NCI-H1105 treated with DMSO at 0.1 percent for 48 hours (cell line): ENCODE measurements at places on chromosomes 4 and X.

DNA sequence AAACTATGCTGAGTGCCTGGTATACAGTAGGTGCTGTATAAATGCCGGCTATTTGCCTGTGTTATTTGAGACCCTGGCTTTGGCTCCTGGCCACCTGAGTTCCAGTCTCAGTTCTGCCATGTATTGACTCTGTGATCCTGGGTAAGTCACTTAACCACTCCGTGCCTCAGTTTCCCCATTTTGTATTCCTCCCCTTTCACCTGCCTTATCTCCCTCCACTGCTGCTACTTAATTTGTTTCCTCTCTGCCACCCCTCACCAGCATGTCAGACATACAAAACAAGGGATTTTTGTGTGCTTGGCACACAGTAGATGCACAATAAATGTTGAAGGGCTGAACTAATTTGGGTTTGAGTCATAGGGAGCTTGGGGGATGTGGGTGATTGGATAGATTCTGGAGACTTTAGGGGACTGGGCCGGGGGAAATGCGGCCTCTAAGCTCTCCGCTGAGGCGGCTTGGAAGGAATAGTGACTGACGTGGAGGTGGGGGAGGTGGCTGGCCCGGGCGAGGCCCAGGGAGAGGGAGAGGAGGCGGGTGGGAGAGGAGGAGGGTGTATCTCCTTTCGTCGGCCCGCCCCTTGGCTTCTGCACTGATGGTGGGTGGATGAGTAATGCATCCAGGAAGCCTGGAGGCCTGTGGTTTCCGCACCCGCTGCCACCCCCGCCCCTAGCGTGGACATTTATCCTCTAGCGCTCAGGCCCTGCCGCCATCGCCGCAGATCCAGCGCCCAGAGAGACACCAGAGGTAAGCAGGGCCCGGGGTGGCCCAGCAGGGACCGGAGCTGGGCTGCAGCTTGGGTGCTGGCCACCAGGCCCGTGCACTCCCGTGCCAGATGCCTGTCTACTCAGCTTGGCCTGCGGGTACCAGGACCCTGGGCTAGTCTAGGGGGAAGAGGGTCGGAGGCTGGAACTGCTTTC, at the start of gene TIMP1:
Gene TIMP1 (plus strand): TSS at position 706 of the 917 bp plus-strand sequence. CDS start 980 bp downstream, outside the sequence.
- DNase-seq, result no peak

DNA sequence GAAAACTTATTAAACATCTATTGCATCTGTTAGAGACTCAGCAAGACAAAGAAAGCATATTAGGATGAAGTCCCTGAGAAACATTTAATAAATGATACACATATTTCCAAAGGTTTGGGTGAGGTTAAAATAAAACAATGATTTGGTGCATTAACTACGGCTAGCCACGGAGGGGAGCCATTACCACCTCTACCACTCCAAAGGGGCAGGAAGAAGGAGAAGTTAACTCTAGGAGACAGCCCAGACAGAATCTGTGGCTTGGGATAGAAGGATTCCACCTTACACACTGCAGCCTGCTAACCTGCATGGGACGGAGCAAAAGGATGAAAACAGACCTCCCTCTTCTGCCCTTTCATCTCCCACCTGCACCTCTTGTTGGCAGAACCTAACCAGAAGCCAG, 189.1 kb upstream of the C1QTNF7 start:
- no peak for DNase-seq

GRCh38 chr4:42271096-42271495, 118.6 kb upstream of the BEND4 start:
- no peak for DNase-seq

- DNase-seq, result no peak
Observed at GRCh38 chr4:173420801-173421200, 21.9 kb upstream of the SCRG1 start.

GRCh38 chr4:71006203-71006907, 12.9 kb downstream of the DCK start:
- DNase-seq, result no peak

DNA sequence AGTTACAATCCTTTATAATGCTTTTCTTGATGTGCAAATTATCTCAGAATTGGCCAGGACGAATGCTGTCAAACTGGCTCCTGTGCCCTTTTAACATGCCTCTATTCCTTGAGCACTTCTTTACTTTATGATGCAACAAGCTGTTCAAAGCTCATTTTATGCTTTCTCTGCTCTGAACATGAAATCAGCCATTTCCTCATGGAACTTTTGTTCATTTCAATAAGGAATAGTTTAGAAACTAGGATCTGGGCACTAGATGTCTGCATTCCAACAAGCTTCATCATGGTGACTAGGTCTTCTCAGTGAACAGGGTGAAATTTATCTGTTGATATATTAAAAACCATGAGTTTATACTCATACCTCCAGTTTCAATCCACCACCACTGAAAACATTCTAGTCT, 87.3 kb upstream of the TEX13A start:
- DNase-seq, result no peak

DNA sequence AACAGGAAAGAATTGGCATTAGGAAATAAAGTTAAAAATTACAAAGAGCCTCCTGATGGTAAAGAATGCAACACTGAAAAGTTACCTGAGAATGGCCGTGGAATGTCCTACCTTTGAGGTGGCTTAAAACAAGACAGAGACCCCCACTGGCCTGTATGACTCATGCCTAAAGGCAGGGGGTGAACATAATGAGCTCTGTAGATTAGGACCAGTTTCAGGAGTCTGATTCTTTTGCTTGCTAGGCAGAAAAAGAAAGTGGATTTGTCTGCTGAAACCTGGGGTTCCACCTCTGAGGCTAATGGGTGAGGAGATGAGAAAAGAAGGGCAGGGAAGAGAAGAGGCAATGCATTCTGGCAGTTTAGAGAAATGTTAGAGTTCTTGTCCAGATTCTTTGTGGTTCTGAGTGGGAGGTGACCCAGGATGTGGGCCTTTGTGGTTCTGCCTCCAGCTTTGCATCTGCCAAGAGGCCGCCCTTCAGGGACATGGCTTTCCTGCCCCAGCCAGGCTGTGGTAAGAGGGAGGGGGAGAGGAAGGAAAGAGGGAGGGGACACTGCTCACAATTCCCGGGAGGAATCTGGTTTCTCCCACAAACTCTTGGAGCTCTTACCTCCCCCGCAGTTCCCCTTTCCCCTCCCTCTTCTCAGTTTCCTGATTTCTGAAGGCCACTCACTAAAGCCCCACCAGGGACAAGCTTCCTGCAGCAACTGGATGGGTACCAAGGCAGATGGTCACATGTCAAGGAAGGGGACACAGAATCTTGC, 109.6 kb downstream of the EFNB1 start:
- DNase-seq, result no peak

GRCh38 chr4:89173336-89174090, 62.2 kb downstream of the TIGD2 start:
- DNase-seq, result no peak

- no peak for DNase-seq
Observed at GRCh38 chrX:9832811-9833210, 46.6 kb downstream of the SHROOM2 start.
